ENCODE measurements at places on chromosomes 2 and 18.

- peaks cover 92% of the 10 kb centered on the region for H3K4me1 ChIP-seq
- peaks cover 30% of the 10 kb centered on the region for H3K36me3 ChIP-seq
- peak overlapping the region; percentile 77 for H3K27ac ChIP-seq
- peaks cover 14% of the 10 kb centered on the region for H3K27me3 ChIP-seq
- DNase-seq = no peak
These were observed 83.5 kb downstream of the DNMT3A start for GRCh38 chr2:25257931-25258846.

DNA sequence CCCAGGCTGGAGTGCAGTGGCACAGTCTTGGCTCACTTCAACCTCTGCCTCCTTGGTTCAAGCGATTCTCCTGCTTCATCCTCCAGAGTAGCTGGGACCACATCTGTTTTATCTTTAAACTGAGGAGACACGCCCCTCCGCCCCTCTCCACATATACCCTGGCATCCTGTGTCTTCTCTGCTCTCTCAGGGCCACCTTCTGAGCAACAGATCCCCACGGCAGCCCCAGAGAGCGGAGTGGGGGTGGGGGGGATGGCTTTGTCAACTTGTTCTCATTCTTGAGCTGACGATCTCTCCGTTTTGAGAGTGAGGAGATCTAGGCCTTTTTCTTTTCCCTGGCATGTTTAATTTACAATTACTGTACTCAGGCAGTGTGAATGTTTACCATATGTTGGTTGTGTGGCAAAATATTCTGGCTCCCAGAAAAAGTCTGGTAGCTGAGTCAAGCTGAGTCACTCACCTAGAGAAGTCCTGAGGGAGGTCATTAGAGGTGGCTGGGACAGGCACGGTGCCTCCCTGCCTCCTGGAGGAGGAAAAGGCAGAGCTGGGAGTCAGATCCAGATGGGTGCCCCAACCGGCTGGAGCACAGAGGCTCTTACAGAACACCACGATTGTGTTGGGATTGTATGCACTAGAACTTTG lies 19.5 kb upstream of the ID2 start:
- no peak for DNase-seq
- peak overlapping the region; percentile 37 for H3K27ac ChIP-seq
- no peak overlapping the region for H3K4me3 ChIP-seq
- H3K36me3 ChIP-seq = no peaks in the 10 kb centered on the region
- H3K4me1 ChIP-seq = peaks cover 51% of the 10 kb centered on the region
- H3K27me3 ChIP-seq = peaks cover 3% of the 10 kb centered on the region

- no peaks in the 10 kb centered on the region for H3K36me3 ChIP-seq
- no peak overlapping the region for H3K27ac ChIP-seq
- H3K4me1 ChIP-seq = peaks cover 10% of the 10 kb centered on the region
- no peak overlapping the region for H3K4me3 ChIP-seq
- no peaks in the 10 kb centered on the region for H3K27me3 ChIP-seq
- peak; percentile 3 for DNase-seq
These were observed 1467.8 kb downstream of the DPP10 start for GRCh38 chr2:115910270-115910669.

- H3K27me3 ChIP-seq = peaks cover 3% of the 10 kb centered on the region
- no peak overlapping the region for H3K4me3 ChIP-seq
- no peak overlapping the region for H3K27ac ChIP-seq
- no peak for DNase-seq
- H3K4me1 ChIP-seq = no peaks in the 10 kb centered on the region
- H3K36me3 ChIP-seq = no peaks in the 10 kb centered on the region
These were observed 93.6 kb upstream of the HNMT start for GRCh38 chr2:137870682-137871081.

- no peak overlapping the region for H3K4me3 ChIP-seq
- H3K36me3 ChIP-seq = no peaks in the 10 kb centered on the region
- DNase-seq = no peak
- H3K4me1 ChIP-seq = peaks cover 20% of the 10 kb centered on the region
- no peaks in the 10 kb centered on the region for H3K27me3 ChIP-seq
These were observed 31.9 kb downstream of the ABHD3 start for GRCh38 chr18:21672521-21673267.

- no peaks in the 10 kb centered on the region for H3K36me3 ChIP-seq
- no peak overlapping the region for H3K27ac ChIP-seq
- no peak for DNase-seq
- peaks cover 52% of the 10 kb centered on the region for H3K4me1 ChIP-seq
These were observed 84.4 kb upstream of the YWHAQ start for GRCh38 chr2:9715238-9715637.

DNA sequence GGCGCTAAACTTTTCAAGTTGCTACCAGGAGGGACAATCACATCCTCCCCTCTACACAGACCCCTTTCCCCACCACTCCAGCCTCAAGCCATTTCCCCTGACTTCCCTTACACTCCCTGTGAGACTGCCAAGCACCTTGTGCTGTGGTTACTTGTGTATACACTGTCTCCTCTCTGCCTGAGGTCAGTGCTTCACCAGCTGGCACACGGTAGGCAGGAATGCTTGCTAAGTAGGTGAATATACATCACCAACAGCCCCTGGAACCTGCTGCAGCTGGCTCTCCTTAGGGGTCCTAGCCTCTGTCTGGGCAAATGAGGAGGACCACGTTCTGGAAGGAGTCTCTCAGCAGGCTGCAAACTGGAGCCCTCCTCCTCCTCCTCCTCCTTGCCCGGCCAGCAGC lies 38.3 kb upstream of the ACAA2 start:
- no peaks in the 10 kb centered on the region for H3K36me3 ChIP-seq
- H3K27me3 ChIP-seq = peaks cover 3% of the 10 kb centered on the region
- peak overlapping the region; percentile 62 for H3K27ac ChIP-seq
- peaks cover 13% of the 10 kb centered on the region for H3K4me1 ChIP-seq
- H3K4me3 ChIP-seq = no peak overlapping the region

GRCh38 chr18:22667616-22668422 lies 250.1 kb upstream of the CTAGE1 start:
- peaks cover 4% of the 10 kb centered on the region for H3K36me3 ChIP-seq
- peaks cover 8% of the 10 kb centered on the region for H3K27me3 ChIP-seq
- no peak overlapping the region for H3K27ac ChIP-seq
- H3K4me3 ChIP-seq = no peak overlapping the region
- H3K4me1 ChIP-seq = no peaks in the 10 kb centered on the region

GRCh38 chr2:161710131-161710915 lies 86.1 kb downstream of the SLC4A10 start:
- no peaks in the 10 kb centered on the region for H3K4me1 ChIP-seq
- no peak overlapping the region for H3K27ac ChIP-seq
- no peak for DNase-seq
- H3K36me3 ChIP-seq = no peaks in the 10 kb centered on the region
- H3K4me3 ChIP-seq = no peak overlapping the region

DNA sequence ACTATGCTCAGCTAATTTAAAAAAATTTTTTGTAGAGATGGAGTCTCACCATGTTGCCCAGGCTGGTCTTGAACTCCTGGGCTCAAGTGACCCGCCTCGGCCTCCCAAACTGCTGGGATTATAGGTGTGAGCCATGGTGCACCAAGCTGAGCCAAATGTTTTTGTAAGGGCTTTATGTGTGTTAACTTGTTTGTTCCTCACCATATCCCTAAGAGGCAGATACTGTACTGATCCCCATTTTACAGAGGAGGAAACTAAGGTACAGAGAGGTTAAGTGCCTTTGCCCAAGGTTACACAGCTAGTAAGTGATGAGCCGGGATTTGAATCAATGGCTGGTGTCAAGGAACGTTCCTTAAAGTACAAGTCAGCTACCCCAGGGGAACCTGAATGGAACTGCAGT lies 85.3 kb upstream of the KLF7 start:
- no peak overlapping the region for H3K4me3 ChIP-seq
- H3K4me1 ChIP-seq = peaks cover 17% of the 10 kb centered on the region
- no peak overlapping the region for H3K27ac ChIP-seq
- H3K36me3 ChIP-seq = no peaks in the 10 kb centered on the region
- no peaks in the 10 kb centered on the region for H3K27me3 ChIP-seq

GRCh38 chr2:98467652-98468051 lies 23.0 kb downstream of the INPP4A start:
- no peak for DNase-seq
- peaks cover 51% of the 10 kb centered on the region for H3K4me1 ChIP-seq
- H3K36me3 ChIP-seq = peaks cover 34% of the 10 kb centered on the region
- H3K4me3 ChIP-seq = no peak overlapping the region
- H3K27me3 ChIP-seq = no peaks in the 10 kb centered on the region
- peak overlapping the region; percentile 95 for H3K27ac ChIP-seq

DNA sequence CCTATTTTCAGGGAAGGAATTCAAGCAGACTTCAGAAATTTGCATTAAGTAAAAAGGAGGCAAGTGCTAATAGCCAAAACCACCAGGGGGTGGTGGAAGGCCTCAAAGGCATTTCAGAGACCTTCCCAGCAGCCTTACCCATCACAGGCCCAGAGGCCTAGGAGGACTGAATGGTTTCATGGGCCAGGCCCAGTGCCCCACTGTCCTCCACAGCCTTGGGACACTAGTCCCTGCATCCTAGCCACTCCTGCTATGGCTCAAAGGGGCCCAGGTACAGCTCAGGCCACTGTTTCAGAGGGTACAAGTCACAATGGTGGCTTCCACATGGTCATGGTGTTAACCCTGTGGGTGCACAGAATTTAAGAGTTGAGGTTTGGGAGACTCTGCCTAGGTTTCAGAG lies 58.6 kb upstream of the CHAC2 start:
- H3K4me1 ChIP-seq = no peaks in the 10 kb centered on the region
- no peak overlapping the region for H3K27ac ChIP-seq
- no peak for DNase-seq
- peaks cover 2% of the 10 kb centered on the region for H3K27me3 ChIP-seq
- H3K36me3 ChIP-seq = peaks cover 87% of the 10 kb centered on the region

DNA sequence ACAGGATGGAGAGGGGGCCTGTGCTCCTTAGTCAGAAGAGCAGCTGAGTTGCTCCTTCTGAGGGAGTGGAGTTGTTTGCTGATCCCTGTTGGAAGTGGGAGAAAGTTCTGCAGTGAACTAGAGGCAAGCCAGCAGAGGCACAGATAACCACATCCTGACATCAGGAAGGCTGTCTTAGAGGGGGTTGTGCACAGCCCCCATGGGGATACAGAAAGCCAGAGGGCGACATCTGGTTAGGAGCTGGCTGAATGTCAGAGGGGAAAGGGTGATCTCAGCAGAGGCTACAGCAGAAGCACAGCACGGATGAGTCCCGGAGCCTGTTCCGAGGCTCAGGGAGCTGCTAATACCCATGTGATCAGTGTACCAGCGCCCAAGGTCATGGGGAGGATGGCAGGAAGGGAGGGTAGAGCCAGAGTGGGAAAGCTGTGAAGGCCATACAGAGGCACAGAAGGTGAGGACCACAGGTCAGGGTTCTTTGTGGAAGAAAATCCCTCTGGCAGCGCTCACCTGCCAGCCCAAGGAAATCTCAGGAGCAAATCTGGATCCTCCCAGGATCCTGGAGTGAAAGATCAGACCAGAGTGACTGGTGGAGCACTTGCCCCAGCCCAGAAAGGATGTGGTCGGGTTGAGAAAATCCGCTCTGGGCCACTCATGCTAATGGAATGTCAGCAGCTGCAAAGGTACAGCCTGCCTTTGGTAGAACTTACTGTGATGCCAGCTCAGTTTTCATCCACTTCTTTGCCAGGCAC lies 111.8 kb downstream of the STPG4 start:
- H3K27ac ChIP-seq = peak overlapping the region; percentile 86
- no peaks in the 10 kb centered on the region for H3K27me3 ChIP-seq
- peaks cover 48% of the 10 kb centered on the region for H3K4me1 ChIP-seq
- no peak for DNase-seq
- H3K4me3 ChIP-seq = no peak overlapping the region

- no peaks in the 10 kb centered on the region for H3K4me1 ChIP-seq
- H3K4me3 ChIP-seq = no peak overlapping the region
- DNase-seq = no peak
- H3K27ac ChIP-seq = no peak overlapping the region
- peaks cover 5% of the 10 kb centered on the region for H3K27me3 ChIP-seq
These were observed 423.3 kb downstream of the SETBP1 start for GRCh38 chr18:45104049-45104395.

- no peak overlapping the region for H3K4me3 ChIP-seq
- H3K36me3 ChIP-seq = peaks cover 9% of the 10 kb centered on the region
- H3K27me3 ChIP-seq = no peaks in the 10 kb centered on the region
- DNase-seq = no peak
- no peak overlapping the region for H3K27ac ChIP-seq
These were observed 124.1 kb upstream of the SLC38A11 start for GRCh38 chr2:165079432-165079831.

DNA sequence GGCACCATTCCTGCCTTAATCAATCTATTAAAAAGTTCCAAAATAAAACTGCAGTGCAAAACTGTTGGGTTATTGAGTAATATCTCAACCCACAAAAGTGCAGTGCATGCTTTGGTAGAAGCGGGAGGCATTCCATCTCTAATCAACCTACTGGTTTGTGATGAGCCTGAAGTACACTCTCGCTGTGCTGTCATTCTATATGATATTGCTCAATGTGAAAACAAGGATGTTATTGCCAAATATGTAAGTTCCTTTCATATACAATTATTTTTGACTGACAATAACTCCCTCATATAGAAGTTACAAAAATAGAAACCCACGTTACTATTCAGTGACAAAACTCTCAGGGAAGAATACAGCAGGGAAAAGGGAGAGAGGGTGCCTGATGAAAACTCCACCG lies 43.0 kb downstream of the OSGEPL1 start:
- H3K4me3 ChIP-seq = no peak overlapping the region
- H3K4me1 ChIP-seq = no peaks in the 10 kb centered on the region
- DNase-seq = no peak
- peaks cover 18% of the 10 kb centered on the region for H3K36me3 ChIP-seq
- H3K27ac ChIP-seq = no peak overlapping the region
- peaks cover 3% of the 10 kb centered on the region for H3K27me3 ChIP-seq

- H3K27me3 ChIP-seq = no peaks in the 10 kb centered on the region
- peak overlapping the region; percentile 79 for H3K27ac ChIP-seq
- no peak for DNase-seq
- peaks cover 24% of the 10 kb centered on the region for H3K36me3 ChIP-seq
- H3K4me1 ChIP-seq = peaks cover 20% of the 10 kb centered on the region
These were observed 20.6 kb downstream of the EFR3B start for GRCh38 chr2:25062511-25062917.

GRCh38 chr2:109195193-109196045 lies 66.4 kb downstream of the SH3RF3 start:
- no peak for DNase-seq
- peak overlapping the region; percentile 87 for H3K27ac ChIP-seq
- H3K4me1 ChIP-seq = peaks cover 55% of the 10 kb centered on the region
- H3K27me3 ChIP-seq = peaks cover 9% of the 10 kb centered on the region

DNA sequence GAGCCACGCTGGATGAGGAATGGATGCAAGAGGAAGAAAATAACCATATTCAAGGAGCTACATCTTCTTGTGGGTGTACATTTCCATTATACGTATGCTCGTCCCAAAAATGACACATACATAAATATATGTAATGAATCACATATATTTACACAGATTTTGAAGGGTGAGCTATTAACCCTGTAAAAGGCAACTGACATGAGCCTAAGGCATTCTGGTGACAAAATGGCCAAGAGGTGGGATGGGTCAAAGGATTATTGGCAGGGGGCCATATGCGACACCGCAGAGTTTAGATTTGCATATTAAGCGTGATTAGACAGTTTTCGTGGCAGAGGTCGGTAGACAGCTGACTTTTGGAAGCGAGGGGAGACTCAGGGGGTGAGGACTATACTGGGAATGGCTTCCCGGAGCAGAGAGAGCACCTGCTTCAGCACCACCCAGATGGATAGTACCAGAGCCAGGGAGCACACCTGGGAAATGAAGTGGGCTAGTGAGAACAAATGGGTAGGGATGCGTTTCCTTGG lies 431 bp upstream of the CNRIP1 start:
- peaks cover 21% of the 10 kb centered on the region for H3K4me1 ChIP-seq
- no peaks in the 10 kb centered on the region for H3K36me3 ChIP-seq
- peaks cover 87% of the 10 kb centered on the region for H3K27me3 ChIP-seq
- H3K27ac ChIP-seq = no peak overlapping the region

- H3K4me3 ChIP-seq = no peak overlapping the region
- H3K27me3 ChIP-seq = peaks cover 2% of the 10 kb centered on the region
- H3K27ac ChIP-seq = no peak overlapping the region
- peaks cover 20% of the 10 kb centered on the region for H3K4me1 ChIP-seq
These were observed 273.3 kb upstream of the TCF4 start for GRCh38 chr18:55861266-55861665.

GRCh38 chr2:23824777-23825212 lies 102.1 kb downstream of the ATAD2B start:
- H3K4me1 ChIP-seq = no peaks in the 10 kb centered on the region
- peak overlapping the region; percentile 65 for H3K27ac ChIP-seq
- H3K27me3 ChIP-seq = no peaks in the 10 kb centered on the region

All from nephron progenitor cell (in vitro differentiated cells).